NK-92 treated with Interleukin-12 subunit alpha and Interleukin-12 subunit beta, amount 100 ng/mL, for 24 hours (cell line): ENCODE measurements at places on chromosomes 7 and 10.

- no peak for DNase-seq
Observed at GRCh38 chr7:115034515-115034914, 112.6 kb downstream of the MDFIC start.

DNA sequence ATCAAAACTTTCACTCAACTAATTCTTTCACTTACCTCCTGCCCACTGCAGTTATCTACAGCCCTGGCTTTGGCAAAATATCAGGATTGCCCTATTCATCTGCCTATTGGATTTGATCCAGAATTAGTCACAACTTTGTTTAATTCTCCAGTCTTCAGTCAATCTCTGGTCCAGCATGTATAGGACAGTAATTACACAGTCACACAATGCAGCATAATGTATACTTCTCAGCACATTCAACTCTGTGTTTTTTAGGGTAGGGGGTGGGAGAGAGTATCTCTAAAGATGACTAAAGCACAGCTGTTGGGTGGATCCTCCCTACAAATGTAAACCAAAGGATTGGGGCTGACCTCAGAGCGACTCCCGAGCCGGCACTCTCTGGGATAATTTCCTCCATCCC, 17.7 kb upstream of the NRP1 start:
- no peak for DNase-seq

- no peak for DNase-seq
Observed at GRCh38 chr10:4008676-4009382, 223.8 kb upstream of the KLF6 start.

GRCh38 chr10:47415520-47416304, 31.6 kb upstream of the ZNF488 start:
- no peak for DNase-seq

- no peak for DNase-seq
Observed at GRCh38 chr7:56078196-56078595, 14.1 kb downstream of the SUMF2 start.

DNA sequence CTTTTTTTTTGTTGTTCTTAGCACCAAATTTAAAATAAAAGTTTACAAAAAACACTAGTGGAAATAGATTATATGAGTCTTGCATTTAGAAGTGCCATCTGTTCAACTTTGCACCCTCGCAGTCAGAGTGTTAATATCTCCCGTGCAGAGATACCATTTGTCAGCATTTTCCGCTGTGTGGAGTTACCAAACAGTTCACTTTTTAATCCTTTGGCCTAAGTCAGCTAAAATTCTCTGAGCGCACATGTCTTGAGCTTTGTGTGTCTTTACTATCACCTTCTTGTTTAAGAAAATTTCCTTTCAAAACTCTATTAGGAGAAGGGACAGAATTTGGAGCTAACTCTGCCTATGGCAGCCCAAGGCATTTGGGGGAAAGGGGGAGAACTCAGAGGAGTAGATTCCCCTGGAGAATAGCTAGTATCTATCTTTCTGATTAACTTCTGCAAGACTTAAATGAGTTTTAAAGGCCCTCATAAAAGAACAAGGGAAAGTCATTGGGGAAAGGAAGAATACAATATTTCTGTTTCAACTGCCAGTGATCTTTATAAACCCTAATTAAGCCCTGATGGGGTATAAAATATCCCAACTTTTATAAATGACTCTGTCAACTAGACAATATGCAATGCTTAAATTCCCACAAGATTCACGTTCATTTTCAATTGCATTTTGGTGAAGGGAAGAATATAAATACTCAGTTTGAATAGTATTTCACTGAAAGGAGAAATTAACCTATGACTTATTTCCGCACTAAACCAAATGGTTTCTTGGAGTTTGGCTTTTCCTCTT, 114.9 kb upstream of the RAB11FIP2 start:
- no peak for DNase-seq

- no peak for DNase-seq
Observed at GRCh38 chr10:95404864-95405263, 114.1 kb upstream of the PDLIM1 start.

GRCh38 chr10:75935650-75936400, 504.4 kb downstream of the LRMDA start:
- no peak for DNase-seq

DNA sequence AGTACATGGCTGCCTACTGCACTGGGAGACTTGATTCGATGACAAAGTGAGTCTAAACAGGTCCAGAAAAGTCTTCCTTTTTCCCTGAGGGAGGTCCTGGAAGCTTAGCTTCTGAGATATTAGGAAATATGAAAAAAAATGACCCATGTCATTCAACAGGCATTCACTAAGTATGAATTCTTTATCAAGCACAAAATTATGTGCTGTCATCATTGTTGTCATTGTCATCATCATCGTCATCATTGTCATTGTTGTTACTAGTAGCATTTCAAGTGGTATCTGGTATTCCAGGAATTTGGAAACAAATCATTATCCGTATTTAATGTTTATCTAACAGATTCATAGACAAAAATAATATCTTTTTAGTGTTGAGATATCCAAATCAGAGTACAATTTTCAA, 49.7 kb upstream of the HECTD2 start:
- DNase-seq: no peak

DNA sequence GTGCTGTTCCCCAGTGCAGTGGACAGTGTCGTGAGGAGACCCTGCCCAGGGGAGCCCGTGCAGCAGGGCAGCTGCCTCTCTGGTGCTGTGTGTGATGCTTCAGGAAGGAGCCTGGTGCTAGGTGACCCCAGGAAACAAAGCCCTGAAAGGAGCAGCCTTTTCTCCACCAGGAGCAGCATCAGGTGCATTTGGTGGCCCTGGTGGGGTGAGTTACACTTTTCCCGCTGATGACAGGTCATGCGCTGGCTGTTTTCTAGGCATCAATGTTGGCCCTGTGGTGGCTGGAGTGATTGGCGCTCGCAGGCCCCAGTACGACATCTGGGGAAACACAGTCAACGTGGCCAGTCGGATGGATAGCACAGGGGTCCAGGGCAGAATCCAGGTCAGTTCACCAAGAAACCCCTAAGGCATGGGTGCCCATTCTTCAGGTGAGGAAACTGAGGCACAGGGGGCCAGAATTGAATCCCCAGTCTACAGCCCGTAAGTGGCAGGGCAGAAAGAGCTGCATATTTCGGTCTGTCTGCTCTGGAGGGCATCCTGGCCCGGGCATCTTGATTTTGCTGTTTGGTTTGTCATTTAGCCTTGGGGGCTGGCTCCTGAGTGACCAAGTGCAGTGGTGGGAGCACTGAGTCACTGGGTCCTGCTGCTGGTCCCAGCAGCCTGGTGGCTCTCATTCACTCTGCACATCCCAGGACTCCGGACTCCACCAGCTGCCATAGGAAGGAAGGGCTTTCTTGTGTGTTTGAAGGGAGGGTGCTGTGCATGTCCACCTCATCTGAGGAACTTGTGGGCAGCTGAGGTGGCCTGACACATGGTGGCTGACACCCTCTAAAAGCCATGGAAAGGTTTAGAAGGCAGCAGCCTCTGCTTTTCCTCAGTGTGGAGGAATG, 136.3 kb downstream of the ADCY1 start:
- no peak for DNase-seq

- no peak for DNase-seq
Observed at GRCh38 chr10:79391231-79392019, 44.2 kb downstream of the PPIF start.

DNA sequence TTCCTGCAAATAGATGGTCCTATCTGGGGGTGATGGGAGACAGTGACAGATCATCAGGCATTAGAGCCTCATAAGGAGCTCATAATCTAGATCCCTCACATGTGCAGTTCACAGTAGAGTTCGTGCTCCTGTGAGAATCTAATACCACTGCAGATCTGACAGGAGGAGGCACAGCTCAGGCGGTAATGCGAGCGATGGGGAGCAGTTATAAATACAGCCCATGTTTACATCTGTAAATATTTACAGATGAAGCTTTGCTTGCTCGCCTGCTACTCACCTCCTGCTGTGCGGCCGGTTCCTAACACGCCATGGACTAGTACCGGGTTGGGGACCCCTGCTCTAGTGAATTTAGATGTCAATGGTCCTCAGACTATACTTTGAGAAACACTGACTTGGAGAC, 17.0 kb upstream of the CDCA7L start:
- no peak for DNase-seq

DNA sequence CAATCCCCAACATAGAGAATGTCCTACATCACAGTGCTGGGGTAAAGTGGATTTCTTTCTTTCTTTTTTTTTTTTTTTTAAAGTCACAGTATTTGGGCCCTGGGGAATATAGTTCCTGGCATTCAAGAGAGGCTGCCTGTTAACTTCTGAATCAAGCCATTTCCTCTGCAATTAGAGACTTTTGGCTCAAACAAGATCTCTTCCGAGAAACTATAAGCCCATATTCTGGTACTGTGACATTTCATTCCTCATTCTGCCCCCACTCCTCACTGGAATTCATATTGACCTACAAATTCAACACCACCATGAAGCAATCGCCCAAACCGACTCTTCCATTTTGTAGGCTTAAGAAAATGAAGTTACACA, 187.4 kb downstream of the PHTF2 start:
- no peak for DNase-seq

- DNase-seq: no peak
Observed at GRCh38 chr7:88083883-88084282, 136.0 kb downstream of the SRI start.

- no peak for DNase-seq
Observed at GRCh38 chr10:118031351-118032075, 15.2 kb downstream of the RAB11FIP2 start.

DNA sequence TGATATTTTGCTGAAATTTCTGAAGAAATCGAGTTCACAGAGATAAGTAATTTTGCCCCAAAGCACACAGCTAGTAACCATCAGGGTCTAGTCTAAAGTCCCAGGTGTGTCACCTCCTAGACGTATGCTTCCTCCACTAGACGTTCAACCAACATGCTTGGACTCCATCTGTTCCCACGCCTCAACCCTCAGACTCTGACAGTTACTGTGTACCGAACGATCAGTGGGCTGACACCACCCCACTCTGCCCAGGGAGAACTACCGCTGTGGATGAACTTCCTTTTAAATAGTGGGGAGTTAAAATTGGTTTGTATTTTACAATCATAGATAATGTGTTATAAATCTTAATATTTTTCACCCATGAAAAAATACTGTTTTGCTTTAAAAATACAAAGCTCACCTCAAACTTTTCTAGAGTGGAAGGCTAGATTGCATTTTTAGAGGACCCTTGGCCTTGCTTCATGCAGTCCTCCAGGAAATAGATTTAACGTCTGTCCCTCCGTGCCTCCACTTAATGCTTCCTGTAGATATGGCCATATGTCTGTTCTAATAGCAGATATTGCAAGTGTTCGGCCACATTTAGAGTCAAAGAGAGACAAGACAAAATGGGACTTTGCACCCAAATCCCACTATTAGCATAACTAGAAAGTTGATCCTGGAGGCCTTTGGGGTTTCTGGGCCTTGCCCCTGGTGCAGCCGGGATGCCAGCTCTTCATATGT, 91.4 kb upstream of the ZPBP start:
- DNase-seq: no peak

GRCh38 chr7:103106005-103106702, 31.2 kb downstream of the ARMC10 start:
- DNase-seq: no peak

- no peak for DNase-seq
Observed at GRCh38 chr10:94353336-94353735, 9.4 kb downstream of the NOC3L start.

- DNase-seq: no peak
Observed at GRCh38 chr7:104007614-104008013, 18.2 kb upstream of the RELN start.

- no peak for DNase-seq
Observed at GRCh38 chr7:24713039-24713793, 44.0 kb downstream of the GSDME start.

- peak; percentile 31 for DNase-seq
Observed at GRCh38 chr10:2927958-2928840, 139.1 kb upstream of the PFKP start.

GRCh38 chr10:26737730-26738129, 40.2 kb downstream of the PDSS1 start:
- no peak for DNase-seq

- no peak for DNase-seq
Observed at GRCh38 chr7:46257761-46258448, 336.8 kb upstream of the IGFBP3 start.

GRCh38 chr7:77699056-77699455, 2.8 kb downstream of the RSBN1L start:
- no peak for DNase-seq
